Activated naive CD4-positive, alpha-beta T cell treated with anti-CD3 and anti-CD28 coated beads, Interleukin-2, amount 50 U/mL, for 72 hours (primary cell): ENCODE measurements at places on chromosomes 2 and 18.

- no peak for DNase-seq
Observed at GRCh38 chr18:6595666-6596065, 133.8 kb upstream of the ARHGAP28 start.

DNA sequence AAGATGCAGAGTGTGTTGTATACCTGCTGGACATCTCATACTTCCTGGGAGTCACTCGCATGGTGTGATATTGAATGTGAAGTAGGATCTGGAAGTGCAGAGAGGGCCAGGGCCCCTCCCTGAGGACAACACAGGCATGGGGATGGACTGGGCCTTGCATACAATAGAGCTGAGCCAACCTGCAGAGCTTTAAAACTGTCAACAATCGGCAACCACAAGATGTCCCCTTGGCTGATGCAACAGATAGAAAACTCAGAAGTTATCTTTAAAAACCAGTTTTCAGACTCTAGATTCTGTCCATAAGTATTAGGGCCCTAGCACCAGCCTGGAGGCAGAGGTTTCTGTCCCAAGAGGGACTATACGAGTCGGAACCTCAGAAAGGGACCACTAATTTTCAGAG is 19.7 kb downstream of the EVA1A start:
- DNase-seq, result no peak

- no peak for DNase-seq
Observed at GRCh38 chr2:63853527-63854310, 12.0 kb downstream of the UGP2 start.

DNA sequence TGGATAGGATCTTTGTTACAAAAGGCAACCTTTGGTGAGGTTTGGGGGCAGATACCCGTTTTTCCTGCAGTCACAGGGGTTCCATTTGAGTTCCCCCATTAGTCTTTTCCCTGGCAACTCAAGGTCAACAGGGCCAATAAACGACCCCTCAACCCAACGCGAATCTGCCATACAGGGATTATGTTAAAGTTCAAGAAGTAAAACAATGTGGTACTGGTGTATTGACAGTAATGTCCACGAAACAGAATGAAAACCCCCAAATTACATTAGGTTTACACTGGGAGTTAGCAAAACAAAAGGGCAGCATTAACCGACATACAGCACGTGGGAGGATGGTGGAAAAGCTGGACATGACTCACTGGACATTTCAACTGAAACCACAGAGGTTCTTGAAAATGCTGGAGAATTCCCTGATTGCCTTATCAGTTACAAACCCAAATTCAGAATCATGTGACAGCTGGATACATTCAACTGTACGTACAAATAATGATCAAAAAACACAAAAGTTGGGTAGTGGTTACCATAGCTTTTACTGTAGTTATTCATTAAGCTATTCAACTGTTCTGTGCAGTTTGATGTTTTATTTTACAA is 4.9 kb upstream of the IMP4 start:
- DNase-seq, result no peak

GRCh38 chr2:168047091-168047690 is 200.2 kb downstream of the STK39 start:
- no peak for DNase-seq

DNA sequence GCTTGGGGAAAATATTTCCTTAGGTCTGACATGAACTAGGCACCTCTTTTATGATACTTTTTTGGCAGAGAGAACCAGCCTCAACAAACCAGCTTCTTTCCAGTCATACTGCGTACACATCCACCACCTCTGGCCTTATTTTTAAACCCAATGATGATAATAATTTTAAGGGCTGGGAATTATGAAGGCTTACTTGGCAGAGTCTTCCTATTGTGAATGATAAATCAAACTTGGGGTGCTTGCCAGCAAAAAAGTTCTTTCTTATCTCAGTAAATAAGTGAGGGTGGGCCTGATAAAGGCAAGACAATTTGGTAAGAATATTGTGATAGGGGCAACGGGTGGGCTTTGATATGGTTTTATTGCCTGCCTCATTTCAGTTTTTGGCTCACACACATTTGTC is 1230.2 kb upstream of the ZEB2 start:
- DNase-seq, result no peak

GRCh38 chr2:168185583-168186274 is 61.7 kb downstream of the STK39 start:
- DNase-seq, result no peak

GRCh38 chr2:147297820-147298219 is 547.0 kb upstream of the ACVR2A start:
- DNase-seq, result no peak
